Keratinocyte (primary cell): ENCODE measurements at places on chromosomes 6 and 20. TPM values are rescaled to one million over a fixed set of nuclear protein-coding genes. Genes with fewer than 3 reads are reported as not detected.

Gene CLPSL2
- polyA plus RNA-seq, result not detected in 3 replicates

Gene EYS
- polyA plus RNA-seq, result 0.17 to 0.34 TPM (median 0.24 TPM) in 3 replicates

Gene PGC
- not detected in 3 replicates for polyA plus RNA-seq

GRCh38 chr20:822651-823573, 10.6 kb upstream of the FAM110A start:
- no peak for DNase-seq

Gene OR2B6
- polyA plus RNA-seq, result not detected in 3 replicates

Gene OTOR
- polyA plus RNA-seq, result not detected in 3 replicates

- DNase-seq, result no peak
These were observed 130.0 kb downstream of the FOXC1 start for GRCh38 chr6:1739680-1740079.

- DNase-seq, result no peak
These were observed 230.7 kb downstream of the CBLN4 start for GRCh38 chr20:55774628-55775027.
